Motor neuron (in vitro differentiated cells): ENCODE measurements at places on chromosomes 2 and 18. TPM values are rescaled to one million over a fixed set of nuclear protein-coding genes. Genes with fewer than 3 reads are reported as not detected.

The RAB11FIP5 gene
- 12.4 and 13.7 TPM in 2 replicates for total RNA-seq

The FAHD2A gene
- 33.4 and 36.4 TPM in 2 replicates for total RNA-seq

The CRYGC gene
- total RNA-seq, result not detected in 2 replicates

The ELOA2 gene
- 1.4 TPM in 2 replicates for total RNA-seq

The FRZB gene
- 32.1 and 56.8 TPM in 2 replicates for total RNA-seq

The ABCB11 gene
- total RNA-seq, result 0.07 TPM in 1 of 2 replicates, not detected in the other

The RNF144A gene
- 8.3 and 9.9 TPM in 2 replicates for total RNA-seq

The STPG4 gene
- total RNA-seq, result 0.49 and 1.5 TPM in 2 replicates

The TTN gene
- 0.99 and 2.4 TPM in 2 replicates for total RNA-seq

The MOGAT1 gene
- not detected in 2 replicates for total RNA-seq

The NEU2 gene
- total RNA-seq, result 0.77 TPM in 1 of 2 replicates, not detected in the other

The DQX1 gene
- total RNA-seq, result 0.47 and 0.73 TPM in 2 replicates

The PEX13 gene
- 33.0 and 34.8 TPM in 2 replicates for total RNA-seq

The PARD6G gene
- 5.4 and 6.7 TPM in 2 replicates for total RNA-seq
